ENCODE measurements at places on chromosomes 5 and 9. TPM values are rescaled to one million over a fixed set of nuclear protein-coding genes. Genes with fewer than 3 reads are reported as not detected.

CKMT2 gene
- total RNA-seq, result 32.4 TPM

ADAMTS6 gene
- total RNA-seq, result 48.3 TPM

ANKRD34B gene
- total RNA-seq, result not detected

BRINP1 gene
- 15.3 TPM for total RNA-seq

PPP2R2B gene
- 32.9 TPM for total RNA-seq

ORM2 gene
- not detected for total RNA-seq

SLC46A2 gene
- total RNA-seq, result not detected

ALDH1A1 gene
- total RNA-seq, result 131 TPM

ZBED3 gene
- 7.3 TPM for total RNA-seq

EGFLAM gene
- 75.3 TPM for total RNA-seq

FNIP1 gene
- total RNA-seq, result 89.9 TPM

PCDHB6 gene
- total RNA-seq, result 2.0 TPM

MTX3 gene
- 34.0 TPM for total RNA-seq

ZNF462 gene
- total RNA-seq, result 85.9 TPM

SPATA31E1 gene
- not detected for total RNA-seq

IL5 gene
- total RNA-seq, result not detected

ANKRD55 gene
- total RNA-seq, result 12.5 TPM

SPATA9 gene
- not detected for total RNA-seq

ADAMTS2 gene
- 68.9 TPM for total RNA-seq

SLC6A18 gene
- not detected for total RNA-seq

ISCA1 gene
- 72.2 TPM for total RNA-seq

IL7R gene
- 0.82 TPM for total RNA-seq

INSL6 gene
- total RNA-seq, result not detected

KIF4B gene
- 0.33 TPM for total RNA-seq

GALT gene
- total RNA-seq, result 60.7 TPM

ARID3C gene
- total RNA-seq, result not detected

NME5 gene
- total RNA-seq, result 5.6 TPM

LARP1 gene
- 79.0 TPM for total RNA-seq

TIMD4 gene
- not detected for total RNA-seq

NRG2 gene
- 5.2 TPM for total RNA-seq

PCDHA12 gene
- total RNA-seq, result 5.1 TPM
